ENCODE measurements at places on chromosomes 12 and 14.

DNA sequence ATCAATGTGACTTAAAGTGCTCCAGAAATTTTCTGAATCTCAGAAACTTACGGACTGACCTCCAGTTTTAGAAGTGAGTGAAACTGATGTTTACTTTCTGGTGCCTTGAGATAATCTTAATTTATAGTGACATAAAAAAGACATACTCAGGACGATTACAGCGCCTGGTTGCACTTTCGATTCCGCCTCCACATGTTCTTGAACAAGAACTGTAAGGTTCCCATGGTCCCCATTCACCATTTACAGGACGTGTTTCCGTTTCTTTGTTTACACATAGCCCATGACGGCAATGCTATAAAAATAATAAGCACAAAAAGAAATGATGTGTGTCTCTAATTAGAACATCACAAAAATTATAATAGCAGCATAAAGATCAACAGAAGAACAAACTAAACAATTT lies 98.2 kb downstream of the ADAMTS20 start:
- DNase-seq: no peak

- no peak for DNase-seq
These were observed 151.0 kb downstream of the SLC25A21 start for GRCh38 chr14:37021390-37021789.

DNA sequence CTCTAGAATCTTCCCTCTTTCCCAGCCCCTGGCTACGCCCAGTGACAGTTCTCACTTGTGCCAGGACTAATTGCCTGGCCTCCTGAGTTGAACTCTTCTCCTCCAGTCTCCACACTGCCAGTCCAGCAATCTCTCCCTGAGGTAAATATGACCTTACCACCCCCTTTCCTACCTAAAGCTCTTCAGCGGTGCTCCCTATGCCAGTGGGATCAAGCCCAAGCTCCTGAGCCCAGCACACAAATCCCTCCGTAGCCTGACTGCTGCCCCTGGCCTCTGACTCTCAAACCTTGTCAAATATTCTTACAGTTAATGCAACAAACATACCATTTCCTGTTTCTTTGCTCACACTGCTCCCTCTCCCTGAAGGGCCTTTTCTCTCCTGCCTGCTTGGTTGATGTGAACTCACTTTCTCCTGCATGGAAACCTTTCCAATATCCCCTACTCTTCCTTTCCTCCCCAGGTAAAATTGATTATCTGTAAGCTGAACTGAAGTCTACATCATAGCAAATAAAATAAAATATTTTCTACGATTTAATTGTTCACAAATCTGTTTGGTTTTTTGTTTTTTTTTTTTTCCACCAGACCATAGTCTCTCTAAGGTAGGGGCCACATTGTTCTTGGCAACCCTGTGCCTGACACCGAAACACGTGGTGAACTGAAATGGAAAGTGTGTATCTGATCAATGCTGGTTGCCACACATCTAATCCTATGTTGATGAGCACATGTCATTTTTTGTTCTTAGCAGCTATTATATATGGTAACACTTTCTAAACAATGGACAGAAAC lies 147.5 kb downstream of the SLC38A6 start:
- no peak for DNase-seq

DNA sequence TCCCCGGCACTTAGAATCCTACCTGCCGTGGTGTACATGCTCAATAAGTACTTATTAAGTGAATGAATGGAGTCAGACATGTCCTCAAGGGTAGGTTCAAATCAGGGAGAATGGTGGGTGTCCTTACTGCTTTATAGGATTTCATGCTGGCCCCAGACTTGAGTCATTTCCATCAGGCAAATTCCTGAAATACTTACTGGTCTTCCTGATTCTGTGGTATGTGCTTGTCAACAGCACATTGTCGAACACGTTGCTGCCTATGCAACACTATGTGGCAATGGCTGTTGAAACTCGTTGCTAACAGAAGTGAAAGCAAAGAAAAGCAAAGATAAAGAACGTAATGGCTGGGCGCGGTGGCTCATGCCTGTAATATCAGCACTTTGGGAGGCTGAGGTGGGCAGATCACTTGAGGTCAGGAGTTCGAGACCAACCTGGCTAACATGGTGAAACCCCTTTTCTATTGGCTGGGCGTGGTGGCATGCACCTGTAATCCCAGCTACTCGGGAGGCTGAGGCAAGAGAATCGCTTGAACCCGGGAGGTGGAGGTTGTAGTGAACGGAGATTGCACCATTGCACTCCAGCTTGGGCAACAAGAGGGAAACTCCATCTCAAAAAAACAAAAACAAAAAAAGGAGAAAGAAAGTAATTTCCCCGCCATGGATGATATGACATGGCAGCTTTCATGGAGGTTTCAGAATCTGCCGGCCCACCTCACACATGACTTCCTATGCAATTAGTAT lies 214.9 kb downstream of the ZFP36L1 start:
- DNase-seq: no peak

- DNase-seq: no peak
These were observed 17.2 kb downstream of the EML5 start for GRCh38 chr14:88775532-88775931.

- no peak for DNase-seq
These were observed 33.3 kb upstream of the PPP1CC start for GRCh38 chr12:110775997-110776396.

DNA sequence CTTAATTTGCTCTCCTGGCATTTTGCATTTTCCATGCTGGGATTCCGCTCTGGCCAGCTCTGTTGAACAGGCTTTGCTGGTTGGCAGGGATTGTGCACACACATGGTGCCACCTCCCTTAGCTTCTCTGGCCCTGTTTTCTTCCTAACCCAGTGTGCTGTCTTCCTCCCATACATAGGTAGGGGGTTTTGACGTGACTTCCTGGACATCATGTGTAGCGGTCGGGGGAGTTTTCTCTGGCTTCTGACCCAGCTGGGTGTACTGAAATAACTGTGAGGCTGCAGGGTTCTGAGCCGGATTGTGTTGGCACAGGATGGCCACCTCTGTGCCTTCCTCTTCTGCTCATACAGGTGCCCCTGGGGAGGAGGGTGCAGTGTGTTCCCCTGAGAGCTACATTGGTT lies 25.7 kb downstream of the C14orf132 start:
- no peak for DNase-seq

- DNase-seq: no peak
These were observed 311.9 kb upstream of the TBX3 start for GRCh38 chr12:114995891-114996290.

DNA sequence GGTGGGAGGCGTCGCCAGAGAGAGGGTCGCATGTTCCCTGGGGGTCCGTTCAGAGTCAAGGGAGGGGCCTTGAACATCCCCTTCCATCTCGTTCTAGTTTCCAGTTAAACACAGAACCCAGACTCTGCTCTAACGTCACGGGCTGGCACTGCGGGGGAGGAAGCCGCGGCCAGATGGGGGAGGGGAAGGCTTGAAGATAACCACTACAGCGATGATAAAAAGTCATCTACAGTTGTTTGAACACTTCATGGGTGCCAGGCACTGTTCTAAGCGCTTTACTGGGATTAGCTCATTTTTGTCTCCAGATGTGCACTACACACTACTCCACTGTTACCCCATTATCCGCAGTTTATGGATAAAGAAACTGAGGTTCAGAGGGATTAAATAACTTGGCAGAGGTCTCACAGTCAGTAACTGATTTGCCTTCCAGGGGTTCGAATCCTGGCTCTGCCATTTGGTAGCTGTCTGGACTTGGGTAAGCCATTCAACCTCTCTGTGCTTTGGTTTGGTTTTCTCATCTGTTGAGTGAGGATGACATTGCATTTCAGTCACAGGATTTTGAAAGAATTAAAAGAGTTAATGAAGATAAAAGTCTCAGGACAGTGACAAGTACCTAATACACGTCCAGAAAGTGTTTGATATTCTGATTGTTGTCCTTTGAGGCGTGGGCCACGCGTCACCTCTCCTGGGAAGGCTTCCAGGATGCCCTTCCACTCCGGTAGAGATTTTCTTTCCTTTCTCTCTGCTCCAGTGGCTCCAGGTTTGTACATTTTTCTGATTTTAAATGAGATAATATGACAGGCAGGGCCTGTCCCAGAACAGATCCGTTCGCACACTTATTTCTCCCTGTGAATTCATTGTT lies 798 bp upstream of the RASAL1 start:
- DNase-seq: no peak

- DNase-seq: no peak
These were observed 3.1 kb downstream of the LRFN5 start for GRCh38 chr14:41609704-41610183.

GRCh38 chr12:117067638-117068037 lies 31.6 kb downstream of the TESC start:
- no peak for DNase-seq

GRCh38 chr12:76037130-76038103 lies 5.8 kb upstream of the PHLDA1 start:
- DNase-seq: peak; percentile 59

DNA sequence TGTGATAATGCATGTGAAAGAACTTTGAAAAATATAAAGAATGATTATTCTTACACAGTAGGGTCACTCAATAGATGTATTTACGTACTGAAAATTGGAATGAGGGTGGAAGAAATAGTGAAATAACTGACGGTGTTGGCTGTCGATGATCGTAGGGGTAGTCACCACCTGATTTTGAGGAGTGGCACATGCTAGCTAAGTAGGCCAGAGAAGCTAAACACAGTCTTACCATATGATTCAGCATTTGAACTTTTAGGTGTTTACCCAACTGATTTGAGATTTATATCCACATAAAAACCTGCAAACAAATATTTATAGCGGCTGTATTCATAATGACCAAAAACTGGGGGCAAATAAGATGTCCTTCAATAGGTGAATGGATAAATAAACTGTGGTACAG lies 47.6 kb upstream of the HIF1A start:
- no peak for DNase-seq

DNA sequence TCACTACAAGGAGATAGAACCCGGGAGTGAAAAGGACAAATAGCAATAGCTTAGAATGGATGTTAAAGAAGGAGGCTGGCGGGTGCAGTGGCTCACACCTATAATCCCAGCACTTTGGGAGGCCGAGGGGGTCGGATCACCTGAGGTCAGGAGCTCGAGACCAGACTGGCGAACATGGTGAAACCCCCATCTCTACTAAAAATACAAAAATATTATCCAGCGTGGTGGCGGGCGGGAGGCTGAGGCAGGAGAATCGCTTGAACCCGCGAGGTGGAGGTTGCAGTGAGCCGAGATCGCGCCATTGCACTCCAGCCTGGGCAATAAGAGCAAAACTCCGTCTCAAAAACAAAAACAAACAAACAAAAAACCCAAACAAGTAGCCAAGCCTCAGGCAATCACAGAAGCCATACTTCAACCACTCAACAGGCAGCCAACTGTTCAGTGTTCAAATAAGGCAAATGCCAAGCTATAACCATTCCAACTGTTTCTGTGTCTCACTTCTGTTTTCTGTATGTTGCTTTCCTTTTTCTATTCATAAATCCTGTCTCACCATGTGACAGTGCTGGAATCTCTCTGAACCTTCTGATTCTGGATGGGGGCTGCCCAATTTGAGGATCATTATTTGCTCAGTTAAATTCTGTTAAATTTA lies 3.9 kb upstream of the SPTLC2 start:
- DNase-seq: no peak

DNA sequence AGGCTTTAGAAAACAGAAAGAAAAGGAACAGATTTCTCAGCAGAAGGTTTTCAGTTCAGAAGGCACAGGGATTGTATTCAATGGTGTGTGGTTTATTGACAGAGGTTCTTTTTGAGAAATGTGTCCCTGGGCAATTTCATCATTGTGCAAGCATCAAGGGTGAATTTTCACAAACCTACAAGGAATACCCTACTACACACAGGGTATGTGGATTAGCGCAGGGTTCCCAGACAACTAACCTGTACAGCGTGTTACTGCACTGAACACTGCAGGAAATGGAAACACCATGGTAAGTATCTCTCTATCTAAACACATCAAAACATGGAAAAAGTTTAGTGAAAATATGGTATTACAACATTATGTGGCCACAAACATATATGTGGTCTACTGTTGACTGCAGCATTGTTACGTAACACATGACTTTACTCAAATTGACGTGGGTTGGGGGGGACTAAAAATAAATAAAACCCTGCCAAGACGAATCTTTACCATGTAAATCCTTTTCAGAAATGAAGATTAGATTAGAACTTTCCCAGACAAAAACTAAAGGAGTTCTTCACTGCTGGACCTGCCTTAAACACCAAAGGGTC lies 893.1 kb downstream of the TMEM121 start:
- DNase-seq: no peak

- DNase-seq: no peak
These were observed 101.2 kb downstream of the NELL2 start for GRCh38 chr12:44774815-44775411.

DNA sequence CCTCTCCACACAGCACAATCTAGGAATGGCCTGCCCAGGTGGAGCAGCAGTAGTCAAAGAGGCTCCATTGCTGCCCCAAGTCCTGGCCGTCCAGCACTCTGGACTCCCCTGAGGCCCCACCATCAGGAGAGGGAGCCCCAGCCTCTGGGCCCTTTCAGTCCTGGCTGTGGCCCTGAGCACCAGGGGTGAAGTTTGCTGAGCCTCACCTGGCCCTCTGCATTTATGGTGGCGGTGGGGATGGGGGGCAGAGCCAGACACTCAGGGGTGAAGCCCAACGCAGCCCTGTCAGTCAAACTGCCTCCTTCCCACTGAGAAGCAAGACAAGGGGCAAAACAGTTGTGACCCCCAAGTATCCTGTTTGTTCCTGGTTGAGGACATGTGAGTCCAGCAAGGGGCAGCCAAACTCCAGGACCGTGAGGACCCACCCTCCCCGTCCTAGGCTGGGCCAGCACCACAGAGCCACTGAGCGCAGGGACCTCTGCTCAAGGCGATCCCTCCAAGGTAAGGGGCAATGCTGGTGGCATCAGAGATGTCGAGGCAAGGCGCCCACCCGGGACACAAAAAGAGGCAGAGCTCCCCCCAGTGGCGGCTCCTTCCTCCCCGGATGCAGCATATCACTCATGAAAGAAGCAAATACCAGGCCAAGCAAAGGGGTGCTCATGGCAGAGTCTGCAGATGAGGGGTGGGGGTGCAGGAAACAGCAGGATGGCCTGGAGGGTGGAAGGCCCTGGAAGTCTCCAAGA lies 4.8 kb upstream of the AMN start:
- no peak for DNase-seq

- DNase-seq: no peak
These were observed 194.8 kb upstream of the C14orf180 start for GRCh38 chr14:104384776-104385071.

GRCh38 chr12:100833282-100833681 lies 38.7 kb downstream of the ANO4 start:
- DNase-seq: no peak

Measured in spinal cord (tissue), 10 donors.